ENCODE measurements at places on chromosomes 4 and X.

- DNase-seq, result no peak
Observed at GRCh38 chr4:146369446-146369845, 152.3 kb downstream of the SLC10A7 start.

DNA sequence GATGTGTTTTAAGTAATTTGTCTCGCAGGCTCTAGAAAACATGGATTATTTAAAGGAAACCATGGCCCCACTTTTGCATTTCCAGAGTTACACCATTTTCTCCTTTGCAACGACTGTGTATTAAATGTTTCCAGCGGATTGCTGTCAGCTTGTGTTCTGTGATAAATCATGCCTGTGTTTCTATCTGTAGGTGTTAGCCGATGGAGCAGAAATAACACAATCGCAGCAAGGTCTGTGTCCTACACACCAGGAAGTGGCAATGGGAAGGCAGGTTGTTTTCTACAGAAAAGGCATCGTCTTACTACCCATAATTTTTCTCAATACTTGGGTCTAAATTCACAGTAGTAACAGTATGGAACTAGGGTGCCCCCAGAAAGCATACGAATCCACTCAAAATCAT, 590.1 kb downstream of the NLGN4X start:
- no peak for DNase-seq

GRCh38 chr4:15489551-15489950, 19.9 kb downstream of the CC2D2A start:
- no peak for DNase-seq

- DNase-seq, result no peak
Observed at GRCh38 chr4:100938698-100939097, 408.6 kb downstream of the PPP3CA start.
